Kidney epithelial cell (primary cell): ENCODE measurements at places on chromosomes 6 and 20.

DNA sequence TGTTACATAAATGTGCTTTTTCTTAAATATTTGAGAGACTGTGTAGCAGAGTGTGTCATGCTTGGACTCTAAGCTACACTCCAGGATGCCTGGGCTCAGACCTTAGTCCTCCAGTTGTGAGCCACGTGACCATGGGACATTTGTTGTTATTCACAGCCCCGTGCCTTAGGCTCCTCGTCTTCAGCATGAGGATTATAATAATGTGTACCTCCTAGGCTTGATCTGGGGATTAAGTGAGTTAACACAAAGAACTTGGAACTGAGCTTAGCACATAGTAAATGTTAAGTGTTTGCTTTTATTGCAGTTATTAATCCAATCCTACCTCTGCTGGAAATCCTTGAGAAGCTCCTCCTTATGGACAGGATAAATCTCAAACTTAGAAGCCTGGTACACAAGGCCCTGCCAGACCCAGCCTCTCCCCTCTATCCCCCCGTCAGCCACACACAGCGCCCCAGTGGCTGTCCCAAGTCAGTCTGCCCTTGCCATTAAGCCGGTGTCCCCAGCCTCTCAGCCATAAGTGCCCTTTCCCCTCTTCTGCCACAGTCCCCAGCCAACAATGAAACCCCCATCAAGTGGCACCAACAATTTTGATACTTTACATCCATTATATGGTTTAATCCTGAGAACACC, 177.5 kb downstream of the TMEM242 start:
- DNase-seq = no peak

GRCh38 chr6:154402081-154402780, 45.6 kb upstream of the IPCEF1 start:
- DNase-seq = no peak

DNA sequence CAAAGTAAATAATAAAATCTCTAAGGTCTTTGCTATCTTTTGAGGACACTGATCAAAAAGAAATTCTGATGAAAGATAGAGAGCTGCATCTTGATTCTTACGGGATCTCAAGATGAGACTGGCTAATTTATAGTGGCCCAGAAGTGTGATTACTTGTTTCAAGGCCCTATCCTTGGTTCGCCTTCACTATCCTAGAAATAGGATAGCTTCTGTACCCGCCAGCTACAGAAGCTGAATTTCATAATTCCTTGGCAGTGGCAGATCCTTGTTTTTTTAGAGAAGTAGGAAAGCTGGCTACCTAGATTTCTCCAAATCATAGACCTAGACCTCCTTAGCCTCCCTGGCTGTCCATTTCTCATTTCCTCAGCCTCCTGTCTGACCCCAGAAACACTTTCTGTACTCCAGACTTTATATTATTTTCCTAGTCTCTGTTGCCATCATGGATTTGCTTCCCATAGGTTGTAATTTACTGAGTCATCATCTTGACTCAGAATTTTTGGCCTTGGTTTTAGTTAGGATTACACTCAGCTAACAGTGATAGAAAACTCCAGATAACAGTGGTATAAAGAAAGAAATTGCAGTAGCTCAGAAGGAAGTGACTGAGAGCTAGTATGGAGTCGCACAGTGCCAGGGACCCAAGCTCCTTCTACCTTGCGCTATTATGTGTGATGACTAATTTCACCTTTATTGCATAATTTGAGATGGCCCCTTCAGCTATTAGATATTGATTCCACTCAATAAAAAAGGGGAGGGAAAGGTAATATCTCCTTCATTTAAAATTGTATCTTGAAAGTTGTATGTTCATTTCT, 27.7 kb downstream of the PHF3 start:
- DNase-seq = no peak

DNA sequence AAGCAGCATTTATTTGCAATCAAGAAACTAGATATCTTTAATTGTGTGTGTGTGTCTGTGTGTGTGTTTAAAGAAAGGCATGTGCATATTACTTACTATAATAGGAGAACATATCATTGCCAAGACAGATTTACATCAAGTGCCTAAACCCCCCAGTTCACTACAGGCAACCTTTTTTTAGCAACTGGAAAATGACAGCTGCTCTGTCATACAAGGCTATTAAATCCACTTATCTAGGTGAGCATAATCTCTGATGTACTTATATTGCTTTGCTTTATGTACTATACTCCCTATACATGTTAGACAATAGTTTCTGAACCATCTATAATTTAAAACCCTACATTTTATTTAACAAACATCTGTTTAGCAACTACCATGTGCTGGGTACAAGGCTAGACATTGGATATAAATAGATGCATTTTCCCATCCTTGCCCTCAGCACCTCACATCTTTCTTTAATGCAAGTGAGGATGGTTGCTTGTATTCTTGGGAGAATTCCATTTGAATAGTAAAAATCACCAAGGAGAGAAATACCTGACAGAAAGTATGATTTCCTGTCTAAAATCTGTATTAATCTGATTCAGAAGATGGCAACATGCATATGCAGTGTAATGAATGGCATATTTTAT, 398.3 kb downstream of the LAMA2 start:
- DNase-seq = no peak

GRCh38 chr6:158782432-158783166, 36.6 kb downstream of the EZR start:
- no peak for DNase-seq

- DNase-seq = no peak
Measured at GRCh38 chr6:149094934-149095351, 222.6 kb upstream of the TAB2 start.

- no peak for DNase-seq
Measured at GRCh38 chr6:2986722-2987221, 12.9 kb upstream of the NQO2 start.

DNA sequence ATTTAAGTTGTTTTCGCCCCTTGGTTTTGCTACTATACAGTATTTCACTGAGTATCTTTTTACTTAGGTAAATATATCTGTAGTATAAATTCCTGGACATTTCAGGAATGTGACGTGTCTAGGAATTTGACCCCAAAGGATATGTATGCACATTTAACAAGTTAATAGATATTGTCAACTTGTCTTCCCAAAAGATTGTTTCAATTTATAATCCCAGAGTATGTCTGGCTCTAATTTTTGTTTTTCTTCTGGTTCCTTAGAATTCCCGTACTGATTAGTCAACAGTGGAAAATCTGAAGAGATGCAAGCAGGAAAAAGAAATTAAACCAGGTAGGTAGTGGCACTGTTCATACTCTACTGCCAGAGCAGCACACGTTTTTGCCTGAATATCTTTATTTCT, 7.2 kb downstream of the PKIG start:
- no peak for DNase-seq

- DNase-seq = no peak
Measured at GRCh38 chr20:20365480-20366161, 2.3 kb upstream of the INSM1 start.

DNA sequence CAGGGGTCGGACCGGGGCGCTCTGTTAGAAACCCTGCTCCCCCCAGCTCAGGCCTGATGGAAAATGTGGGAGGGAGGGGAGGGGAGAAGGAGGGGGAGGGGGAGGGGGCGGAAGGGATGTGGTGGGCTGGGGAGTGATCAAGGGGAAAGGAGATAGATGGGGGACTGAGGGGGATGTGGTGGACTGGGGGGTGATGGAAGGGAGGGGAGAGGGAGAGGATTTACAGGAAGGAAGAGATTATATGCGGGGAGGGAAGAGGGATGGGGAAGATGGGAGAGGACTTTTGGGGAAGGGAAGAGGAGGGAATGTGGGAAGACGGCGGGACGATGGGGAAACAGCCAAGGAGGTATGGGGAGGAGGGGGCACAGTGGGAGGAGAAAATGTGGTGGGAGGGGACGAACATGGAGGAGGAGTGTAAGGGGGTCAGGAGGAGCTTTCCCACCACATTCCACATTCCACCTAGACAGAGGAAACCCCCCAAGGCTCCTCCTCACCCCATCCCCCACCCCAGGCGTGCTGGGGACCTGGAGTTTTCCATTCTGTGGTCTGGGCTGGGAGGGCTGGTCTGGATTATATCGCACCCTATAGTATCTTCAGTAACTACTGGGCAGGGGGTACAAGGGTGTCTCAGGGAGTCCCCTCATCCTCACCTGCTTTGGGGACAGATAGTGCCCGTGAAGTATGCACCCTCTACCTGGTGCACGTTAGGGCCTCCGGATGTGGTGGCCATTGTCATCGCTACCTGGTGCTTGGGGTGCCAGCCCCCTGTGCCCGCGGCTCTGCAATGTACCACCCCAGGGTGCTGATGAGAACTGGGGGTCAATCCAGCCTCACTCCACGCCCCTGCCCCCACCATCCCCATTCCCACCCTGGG, 578 bp upstream of the PTGIS start:
- DNase-seq = no peak

DNA sequence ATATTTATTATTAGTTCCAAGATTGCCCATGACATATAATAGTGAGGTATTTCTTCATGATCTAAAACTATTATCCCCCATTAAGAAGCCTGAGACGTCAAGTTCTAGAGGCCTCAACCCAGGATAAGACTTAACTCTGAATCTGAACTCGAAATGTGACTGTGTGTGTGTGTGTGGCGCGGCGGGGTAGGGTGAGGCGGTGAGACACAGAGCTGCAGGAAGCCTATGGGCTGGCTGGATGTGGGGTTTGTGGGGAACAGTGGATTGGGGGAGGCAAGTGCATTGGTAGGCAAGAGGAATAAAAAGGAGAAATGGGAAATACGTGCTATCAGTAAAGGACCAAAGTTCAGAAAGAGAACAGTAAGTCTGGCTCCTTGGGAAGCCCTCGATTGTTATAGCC, 66.5 kb upstream of the RNF146 start:
- DNase-seq = no peak

DNA sequence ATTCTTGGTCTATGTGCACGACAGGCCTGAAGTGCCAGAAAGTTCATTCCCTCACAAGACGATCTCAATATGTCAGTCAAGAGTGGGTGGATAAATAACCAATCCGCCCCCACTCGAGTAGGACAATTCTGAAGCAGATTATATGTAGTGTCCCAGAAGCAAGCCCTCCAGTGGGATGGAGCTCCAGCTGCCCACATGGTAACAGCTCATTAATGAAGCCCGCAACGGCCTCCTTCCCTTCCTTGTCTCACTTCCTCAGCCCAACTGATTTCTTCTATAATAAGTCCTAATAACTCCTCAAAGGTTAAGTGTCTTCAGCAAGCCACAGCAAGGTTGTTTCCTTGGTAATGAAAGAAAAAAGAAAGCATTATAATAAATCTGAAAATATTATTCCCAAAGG, 82.1 kb upstream of the F13A1 start:
- DNase-seq = no peak

GRCh38 chr20:25720285-25720684, 23.6 kb upstream of the ZNF337 start:
- no peak for DNase-seq

- no peak for DNase-seq
Measured at GRCh38 chr20:59812286-59813125, 120.9 kb downstream of the SYCP2 start.

- DNase-seq = no peak
Measured at GRCh38 chr6:39018103-39018502, 30.5 kb upstream of the GLP1R start.

GRCh38 chr6:36207155-36207554, 10.6 kb downstream of the BRPF3 start:
- DNase-seq = no peak

- DNase-seq = no peak
Measured at GRCh38 chr6:228881-229651, 63.2 kb upstream of the DUSP22 start.

DNA sequence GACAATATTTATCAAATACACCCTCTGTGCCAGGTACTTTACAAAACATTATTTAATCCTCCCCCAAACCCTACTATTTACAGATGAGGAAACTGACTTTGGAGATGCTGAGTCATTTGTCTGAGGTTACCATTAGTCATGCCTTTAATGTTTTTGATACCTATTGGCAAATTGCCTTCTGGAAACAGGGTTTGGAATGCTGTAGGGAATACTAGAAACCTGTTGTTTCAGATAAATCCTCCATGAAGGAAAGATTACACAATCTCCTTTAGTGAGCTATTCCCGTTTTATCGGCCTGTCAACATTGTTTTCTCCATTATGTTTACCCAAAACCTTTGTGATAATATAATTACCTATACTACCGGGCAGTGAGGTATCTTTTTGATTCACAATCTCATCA, 93.6 kb upstream of the ADGRF1 start:
- peak; percentile 94 for DNase-seq

- DNase-seq = no peak
Measured at GRCh38 chr6:82419132-82419581, 55.5 kb downstream of the TPBG start.

DNA sequence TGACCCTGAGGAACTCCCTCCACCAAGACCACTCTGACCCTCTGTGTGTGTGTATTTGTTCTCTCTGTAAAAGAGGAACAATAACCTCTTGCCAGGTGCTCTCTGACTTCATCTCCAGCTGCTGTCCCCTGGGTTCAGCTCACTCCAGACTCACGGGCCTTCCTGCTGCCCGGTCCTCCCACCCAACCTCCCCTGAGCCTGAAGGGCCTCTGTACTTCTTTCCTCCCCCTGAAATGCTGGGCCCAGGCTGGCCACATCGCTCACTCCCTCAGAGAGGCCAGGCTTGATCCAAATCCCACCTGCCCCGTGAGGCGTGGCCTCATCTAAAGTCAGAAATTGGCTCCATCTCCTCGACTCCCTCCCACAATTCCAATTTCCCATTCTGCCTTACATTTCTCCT, 202.4 kb downstream of the PRKN start:
- no peak for DNase-seq

DNA sequence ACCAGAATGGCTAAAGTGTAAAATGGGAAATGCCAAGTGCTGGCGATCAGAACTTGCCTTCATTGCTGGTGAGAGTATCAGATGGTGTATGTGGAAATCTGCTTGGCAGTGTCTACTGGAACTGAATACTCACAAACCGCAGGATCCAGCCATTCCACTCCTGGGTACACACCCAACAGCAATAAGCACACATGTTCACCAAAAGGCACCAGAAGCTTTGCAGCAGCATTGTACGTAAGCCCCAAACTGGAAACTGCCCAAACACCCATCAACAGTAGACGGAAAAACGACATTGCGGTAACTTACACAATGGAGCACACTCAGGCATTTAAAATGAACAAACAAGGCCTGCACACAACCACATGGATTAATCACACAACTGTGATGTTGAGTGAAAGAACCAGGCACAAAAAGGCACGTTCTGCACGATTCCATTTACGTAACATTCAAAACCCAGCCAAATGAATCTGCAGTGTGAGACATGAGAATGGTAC, 37.3 kb upstream of the BPIFA2 start:
- DNase-seq = no peak

GRCh38 chr6:113299531-113299930, 557.6 kb upstream of the MARCKS start:
- no peak for DNase-seq
